ENCODE measurements at places on chromosomes 3 and 15.

GRCh38 chr15:70142322-70143191, 44.8 kb upstream of the TLE3 start:
- DNase-seq = no peak

DNA sequence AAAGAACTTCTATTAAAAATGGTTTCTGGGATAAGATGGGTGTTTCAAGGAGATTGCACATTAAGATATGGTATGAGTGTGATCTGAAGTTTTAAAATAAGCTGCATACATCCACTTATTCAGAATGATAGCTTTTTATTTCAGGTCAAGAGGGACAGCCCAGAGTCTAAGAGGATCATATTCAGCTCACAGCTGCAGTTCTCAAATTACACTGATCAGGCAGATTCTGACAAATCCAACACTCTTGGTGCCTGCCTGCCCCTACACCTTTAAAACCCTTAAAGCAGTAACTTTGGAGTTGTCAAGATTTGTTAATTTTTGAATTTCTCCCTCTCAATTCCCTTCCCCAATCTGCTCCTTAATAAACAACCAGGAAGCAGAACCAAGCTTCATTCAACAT, 9.1 kb upstream of the TMEM87A start:
- no peak for DNase-seq

DNA sequence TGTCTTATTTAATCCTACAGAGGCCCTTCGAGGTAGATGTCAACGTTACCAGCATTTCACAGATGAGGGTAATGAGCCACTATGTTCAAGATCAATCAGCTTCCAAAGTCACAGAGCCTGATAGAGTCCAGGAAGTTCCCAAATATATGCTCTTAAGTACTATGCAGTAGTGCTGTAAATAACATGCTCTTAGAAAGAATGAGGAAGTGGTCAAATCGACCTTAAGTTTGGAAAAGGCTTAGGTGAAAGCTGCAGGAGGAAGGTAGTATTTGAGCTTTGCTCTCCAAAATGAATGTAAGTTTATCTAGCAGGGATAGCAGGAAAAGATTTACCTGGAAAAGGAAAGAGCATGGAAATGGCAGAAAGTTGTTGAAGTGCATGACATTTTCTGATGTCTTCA, 234.0 kb downstream of the RBMS3 start:
- no peak for DNase-seq

GRCh38 chr15:33194237-33194636, 277 bp downstream of the FMN1 start:
- peak; percentile 9 for DNase-seq

DNA sequence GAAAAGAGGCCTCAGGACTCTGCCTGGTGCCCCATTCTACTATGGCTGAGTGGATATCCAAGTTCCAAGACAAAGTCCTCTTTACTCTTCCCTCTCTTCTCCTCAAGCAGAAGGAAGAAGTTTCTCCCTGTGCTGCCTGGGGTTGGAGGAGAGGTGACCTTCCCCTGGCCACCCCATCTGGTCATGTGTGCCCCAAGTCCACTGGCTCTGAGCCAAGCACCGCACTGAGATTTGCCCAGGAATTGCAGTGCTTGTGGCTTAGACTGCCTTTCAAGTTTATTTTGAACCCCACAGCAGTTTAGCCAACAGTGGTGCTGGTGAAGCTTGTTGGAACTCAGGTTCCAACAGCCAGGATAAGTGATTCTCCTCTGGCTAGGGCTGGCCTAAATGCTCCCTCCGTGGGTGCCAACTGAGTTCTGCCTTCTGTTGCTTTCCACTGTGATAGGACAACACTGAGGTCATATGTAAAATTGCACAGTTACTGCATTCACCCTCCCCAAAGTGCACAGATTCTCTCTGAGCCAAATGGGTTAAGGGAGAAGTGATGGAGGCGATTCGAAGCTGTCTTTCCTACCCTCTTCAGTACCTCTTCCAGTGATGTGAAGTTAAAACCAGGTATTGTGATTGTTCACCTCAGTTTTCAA, 69.9 kb downstream of the TMCO5A start:
- no peak for DNase-seq

DNA sequence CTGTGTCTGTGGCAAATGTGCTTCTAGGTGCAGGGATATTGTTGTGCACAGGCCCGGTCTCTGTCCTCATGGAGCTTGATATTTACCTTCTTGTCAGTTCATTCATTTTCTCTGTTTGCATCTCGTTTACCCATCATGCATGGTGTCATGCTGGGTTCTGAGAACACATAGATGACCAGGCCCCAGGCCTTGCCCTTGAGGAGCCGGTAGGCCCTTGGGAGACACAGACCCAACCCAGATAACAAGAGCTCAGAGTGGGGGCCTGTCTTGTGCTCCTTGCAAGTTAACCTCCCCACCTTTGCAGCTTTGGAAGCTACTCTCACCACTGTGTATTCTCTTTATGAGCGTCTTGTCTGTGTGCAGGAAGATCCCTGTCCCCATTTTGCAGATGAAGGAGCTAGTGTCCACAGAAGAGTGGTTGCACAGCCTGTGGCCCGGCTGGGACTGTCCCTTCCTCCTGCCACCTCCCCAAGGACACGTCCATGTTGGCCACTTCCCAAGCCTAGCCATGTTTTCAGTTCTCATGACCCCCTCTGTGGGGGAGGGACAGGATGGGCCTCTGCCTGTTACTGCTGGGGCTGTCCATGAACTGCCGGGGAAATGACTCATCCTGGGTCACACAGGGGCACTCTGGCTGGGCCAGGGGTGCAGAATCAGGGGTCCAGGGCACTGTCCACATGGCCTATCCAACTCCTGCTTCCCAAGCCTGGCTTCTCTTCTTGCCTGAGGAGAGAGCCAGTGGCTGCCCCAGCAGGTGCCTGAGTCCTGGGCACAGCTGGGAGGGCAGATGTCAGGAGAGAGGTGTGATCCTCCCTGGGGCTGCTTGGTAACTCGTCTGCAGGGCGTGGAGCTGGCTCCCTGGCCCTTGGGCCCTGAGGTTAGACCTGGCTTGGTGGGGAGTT, 3.4 kb downstream of the SNX33 start:
- DNase-seq = no peak

DNA sequence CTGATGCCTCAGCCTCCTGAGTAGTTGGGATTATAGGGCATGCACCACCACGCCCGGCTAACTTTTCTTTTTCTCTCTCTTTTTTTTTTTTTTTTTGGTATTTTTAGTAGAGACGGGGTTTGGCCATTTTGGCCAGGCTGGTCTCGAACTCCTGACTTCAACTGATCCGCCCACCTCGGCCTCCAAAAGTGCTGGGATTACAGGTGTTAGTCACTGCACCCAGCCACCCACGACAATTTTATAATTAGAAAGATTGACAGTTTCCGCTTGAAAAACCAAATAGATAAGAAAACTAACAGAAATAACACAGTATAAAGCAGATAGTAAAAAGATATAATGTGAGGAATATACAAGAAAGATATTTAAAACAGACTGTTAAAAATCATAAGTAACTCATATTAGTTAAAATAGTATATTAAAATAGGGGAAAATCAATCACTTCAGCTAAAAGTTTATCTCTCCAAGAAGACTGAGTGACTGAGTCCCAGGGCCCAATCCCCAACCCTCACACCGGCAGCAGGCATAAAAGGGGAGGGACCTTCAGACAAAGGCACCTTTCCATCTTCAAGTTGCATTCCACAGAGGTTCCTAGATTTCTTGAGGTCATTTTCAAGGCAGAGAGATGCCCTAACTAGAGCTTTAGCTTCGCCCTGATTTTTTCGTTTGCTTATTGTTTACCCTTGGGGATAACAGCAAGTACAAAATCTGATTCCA, 1.4 kb upstream of the WHAMM start:
- no peak for DNase-seq

- no peak for DNase-seq
Observed at GRCh38 chr15:65561934-65562333, 31.7 kb downstream of the HACD3 start.

DNA sequence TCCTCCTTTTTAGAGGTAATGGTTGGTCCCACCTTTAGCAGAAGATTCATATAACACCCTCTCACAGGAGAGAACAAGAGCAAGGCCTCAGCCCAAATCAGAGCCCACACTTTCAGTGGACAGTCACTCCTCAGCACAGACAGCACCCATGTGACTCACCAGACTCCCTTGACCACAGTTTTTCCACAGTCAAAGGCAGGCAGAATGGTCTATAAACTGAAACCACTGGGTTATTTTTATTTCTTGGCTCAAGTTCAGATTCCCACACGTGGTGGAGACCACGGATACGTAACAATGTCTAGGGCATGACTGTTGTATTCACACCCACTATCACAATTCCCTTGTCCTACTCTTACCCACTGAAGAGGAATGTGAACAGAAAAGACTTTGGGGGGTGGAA, 237.8 kb upstream of the UBE2E1 start:
- DNase-seq = no peak

DNA sequence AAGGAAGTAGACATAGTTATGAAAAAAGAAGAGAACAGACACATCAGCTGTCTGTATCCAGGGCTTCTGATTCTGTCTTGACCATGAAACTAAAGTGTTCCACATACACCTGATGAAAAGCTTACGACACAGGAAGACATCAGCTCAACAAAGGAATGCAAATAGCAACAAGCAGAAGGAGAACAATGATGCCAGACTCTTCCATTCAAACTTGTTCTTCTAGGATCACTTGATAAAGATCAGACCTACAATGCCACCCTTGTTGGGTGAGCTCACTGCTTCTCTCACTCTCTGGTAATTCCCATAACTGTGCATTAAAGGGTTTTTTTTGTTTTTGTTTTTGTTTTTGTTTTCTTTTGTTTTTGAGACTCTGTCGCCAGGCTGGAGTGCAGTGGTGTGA, 49.7 kb downstream of the GATM start:
- no peak for DNase-seq

- DNase-seq = no peak
Observed at GRCh38 chr3:126261037-126261436, 80.7 kb upstream of the ALDH1L1 start.

- DNase-seq = no peak
Observed at GRCh38 chr15:69834761-69835160, 263.0 kb downstream of the TLE3 start.

DNA sequence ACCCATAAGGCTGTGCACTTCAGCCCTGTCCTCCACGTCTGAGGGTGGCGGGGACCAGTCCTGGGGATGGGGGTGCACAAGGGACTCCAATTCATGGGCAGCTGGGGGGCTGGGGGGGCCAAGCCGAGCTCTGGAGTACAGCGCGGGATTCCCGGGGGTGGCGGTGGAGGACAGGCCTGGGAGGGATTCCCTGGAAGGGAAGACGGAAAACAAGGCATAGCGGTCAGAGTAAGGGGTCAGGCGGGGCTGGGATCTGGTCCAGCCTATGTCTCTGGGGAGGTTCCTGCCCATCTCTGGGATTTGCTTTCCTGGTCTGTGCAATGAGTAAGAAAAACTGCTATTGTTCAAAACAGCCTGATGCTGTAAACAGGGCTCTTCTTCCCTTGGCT, 8.1 kb upstream of the IGDCC3 start:
- no peak for DNase-seq

DNA sequence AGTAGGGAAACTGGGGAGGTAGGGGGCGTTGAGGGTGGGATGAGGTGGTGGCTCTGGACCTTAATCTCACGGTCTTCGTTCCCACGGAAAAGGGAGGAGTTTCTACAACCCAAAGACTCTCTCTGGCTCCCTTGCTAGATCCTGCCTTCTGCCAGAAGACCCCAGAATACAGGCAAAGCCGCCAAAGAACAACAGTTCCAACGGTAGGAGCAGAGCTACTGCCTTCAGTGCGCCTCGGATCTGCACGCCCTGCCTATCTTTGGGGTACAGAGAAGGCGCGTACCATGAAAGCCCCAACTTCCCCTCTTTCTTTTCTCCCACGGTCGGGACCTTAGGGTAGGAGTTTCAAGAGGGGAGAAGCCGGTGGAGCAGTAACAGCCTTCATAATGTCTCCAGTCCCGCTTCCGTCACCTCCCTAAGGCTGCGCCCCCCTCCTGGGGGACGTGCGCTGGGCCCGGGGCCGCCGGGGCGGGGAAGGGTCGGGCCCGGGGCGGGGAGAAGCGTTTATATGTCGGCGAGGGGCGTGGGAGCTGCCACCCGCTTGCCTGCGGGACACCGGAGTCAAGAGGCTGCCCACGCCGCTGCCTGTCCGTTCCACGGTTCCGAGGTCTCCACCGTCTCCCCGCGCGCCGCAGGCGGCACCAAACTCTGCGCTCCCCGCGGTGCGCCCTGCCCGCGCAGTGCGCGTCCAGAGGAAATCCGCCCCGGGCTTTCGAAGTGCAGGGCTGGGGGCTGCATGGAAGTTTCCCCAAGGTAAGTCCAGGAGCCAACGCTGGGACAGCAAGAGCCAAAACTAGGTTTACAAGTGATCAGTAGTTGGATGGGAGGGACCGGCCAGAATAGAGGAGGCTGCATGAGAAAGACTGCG, at the start of gene COL6A6:
Gene COL6A6, plus strand, starts transcription at position 533 of the 868 bp plus-strand sequence. CDS start 43,188 bp downstream, outside the sequence.
- DNase-seq = no peak

DNA sequence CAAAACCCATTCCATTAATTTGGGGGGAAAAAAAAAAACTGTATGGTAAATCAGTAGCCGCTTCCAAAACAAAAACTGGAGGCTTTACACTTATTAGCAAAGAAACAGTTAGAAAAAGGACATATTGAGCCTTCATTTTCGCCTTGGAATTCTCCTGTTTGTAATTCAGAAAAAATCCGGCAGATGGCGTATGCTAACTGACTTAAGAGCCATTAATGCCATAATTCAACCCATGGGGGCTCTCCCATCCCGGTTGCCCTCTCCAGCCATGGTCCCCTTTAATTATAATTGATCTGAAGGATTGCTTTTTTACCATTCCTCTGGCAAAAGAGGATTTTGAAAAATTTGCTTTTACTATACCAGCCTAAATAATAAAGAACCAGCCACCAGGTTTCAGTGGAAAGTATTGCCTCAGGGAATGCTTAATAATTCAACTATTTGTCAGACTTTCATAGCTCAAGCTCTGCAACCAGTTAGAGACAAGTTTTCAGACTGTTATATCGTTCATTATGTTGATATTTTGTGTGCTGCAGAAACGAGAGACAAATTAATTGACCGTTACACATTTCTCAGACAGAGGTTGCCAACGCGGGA, 9.4 kb upstream of the RPL24 start:
- no peak for DNase-seq

- DNase-seq = no peak
Observed at GRCh38 chr3:113927556-113927955, 20.3 kb upstream of the ZDHHC23 start.

- DNase-seq = no peak
Observed at GRCh38 chr15:48976444-48977088, 12.8 kb upstream of the SHC4 start.

GRCh38 chr15:73454096-73454495, 11.1 kb downstream of the REC114 start:
- DNase-seq = no peak

GRCh38 chr3:39088889-39089288, 18.5 kb downstream of the GORASP1 start:
- DNase-seq = no peak

All from progenitor cell of endocrine pancreas (in vitro differentiated cells).